ENCODE measurements at places on chromosomes 3 and 15.

- no peak for DNase-seq
These were observed 156.7 kb upstream of the CCDC54 start for GRCh38 chr3:107220538-107220937.

DNA sequence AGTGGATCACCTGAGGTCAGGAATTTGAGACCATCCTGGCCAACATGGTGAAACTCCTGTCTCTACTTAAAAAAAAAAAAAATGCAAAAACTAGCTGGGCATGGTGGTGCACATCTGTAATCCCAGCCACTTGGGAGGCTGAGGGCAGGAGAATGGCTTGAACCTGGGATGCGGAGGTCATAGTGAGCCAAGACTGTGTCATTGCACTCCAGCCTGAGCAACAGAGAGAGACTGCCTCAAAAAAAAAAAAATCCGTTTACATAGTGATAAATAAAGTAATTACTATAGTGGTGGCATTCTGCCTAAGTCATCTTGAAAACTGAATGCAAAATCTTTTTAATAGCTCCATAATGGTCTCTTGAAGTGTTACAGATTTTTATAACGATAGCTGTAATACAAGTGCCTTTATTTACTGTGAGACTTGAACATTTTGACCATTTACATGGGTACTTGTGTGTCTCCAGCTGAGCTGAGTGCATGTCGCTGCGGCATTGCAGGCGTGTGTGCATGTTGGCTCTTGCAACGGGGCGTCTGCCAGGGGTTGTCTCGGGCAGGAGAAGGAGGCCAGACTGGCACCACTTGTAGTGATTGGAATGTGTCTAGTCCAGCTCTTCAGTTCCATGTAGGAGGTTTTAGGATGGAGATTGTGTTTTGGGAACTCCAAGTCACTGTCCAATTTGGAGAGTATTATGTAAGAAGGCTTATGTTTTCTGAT is 111.9 kb downstream of the IGF1R start:
- no peak for DNase-seq

- DNase-seq, result no peak
These were observed 48.6 kb downstream of the RAP2B start for GRCh38 chr3:153210660-153211059.

GRCh38 chr3:59411186-59411585 is 361.4 kb upstream of the CFAP20DC start:
- no peak for DNase-seq
